ENCODE measurements at places on chromosomes 16 and 17.

GRCh38 chr17:732902-733720 lies 715 bp downstream of the TLCD3A start:
- DNase-seq = peak; percentile 54

GRCh38 chr17:17852930-17853329 lies 16.1 kb upstream of the SREBF1 start:
- DNase-seq = no peak

GRCh38 chr16:31361201-31362110 lies 6.5 kb downstream of the ITGAX start:
- DNase-seq = no peak

DNA sequence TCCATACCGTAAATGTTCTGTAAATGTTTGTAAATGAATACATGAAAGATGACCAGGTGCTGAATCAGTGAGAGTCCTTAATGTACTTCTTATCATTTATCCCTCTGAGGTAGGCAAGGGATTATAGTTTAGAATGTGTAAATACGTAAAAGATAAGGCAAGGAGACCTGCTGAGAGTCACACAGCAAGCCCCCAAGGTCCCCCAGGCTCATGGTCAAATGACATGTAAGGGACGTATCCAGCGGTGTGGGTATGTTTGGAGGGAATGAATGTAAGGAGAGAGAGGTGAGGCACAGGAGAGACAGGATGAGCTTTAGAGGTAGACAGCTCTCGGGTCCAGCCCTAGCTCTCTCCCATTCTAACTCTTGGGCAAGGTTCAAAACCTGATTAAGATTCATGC lies 341.8 kb downstream of the WWOX start:
- DNase-seq = peak; percentile 69

GRCh38 chr16:5905935-5906334 lies 808.3 kb upstream of the EEF2KMT start:
- peak; percentile 30 for DNase-seq

- DNase-seq = no peak
Observed at GRCh38 chr16:77469634-77470033, 34.8 kb upstream of the ADAMTS18 start.

DNA sequence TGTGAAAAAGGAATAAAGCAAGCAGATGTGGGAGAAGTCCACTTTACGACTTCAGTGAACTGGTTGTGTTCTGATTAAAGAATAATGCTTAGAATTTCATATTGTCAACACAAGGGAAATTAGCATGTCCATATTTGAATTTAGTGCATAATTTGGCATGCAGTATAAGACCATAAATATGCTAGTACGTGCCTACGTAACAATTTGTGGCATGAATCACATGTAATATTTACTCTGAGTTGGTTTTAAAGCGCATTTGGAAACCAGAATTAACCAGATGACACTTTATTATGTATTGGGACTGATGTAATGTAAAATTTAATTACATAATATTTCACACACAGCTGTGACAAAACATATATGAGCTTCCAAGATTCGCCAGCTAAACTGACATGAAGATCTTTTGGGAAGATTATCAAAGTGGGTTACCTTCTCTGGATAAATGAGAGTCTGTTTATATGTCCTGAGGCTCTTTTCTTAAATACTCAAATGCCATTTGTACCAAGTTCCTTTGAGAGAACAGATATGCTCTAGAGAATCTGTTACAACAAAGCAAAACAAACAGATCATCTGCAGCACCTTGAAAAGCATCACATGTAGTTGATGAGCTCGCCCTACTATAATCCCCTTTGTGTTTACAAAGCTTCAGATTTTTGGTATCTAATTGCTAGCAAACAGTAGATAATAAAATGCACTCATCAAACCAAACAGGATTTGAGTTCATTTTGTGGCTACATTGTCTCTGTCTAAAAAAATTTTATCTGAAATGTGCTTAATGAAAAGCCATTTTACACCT lies 1468.6 kb downstream of the CDH11 start:
- DNase-seq = no peak

- no peak for DNase-seq
Observed at GRCh38 chr17:48459070-48459844, 29.2 kb upstream of the SKAP1 start.

- DNase-seq = no peak
Observed at GRCh38 chr16:57479976-57480753, 6.1 kb downstream of the DOK4 start.

DNA sequence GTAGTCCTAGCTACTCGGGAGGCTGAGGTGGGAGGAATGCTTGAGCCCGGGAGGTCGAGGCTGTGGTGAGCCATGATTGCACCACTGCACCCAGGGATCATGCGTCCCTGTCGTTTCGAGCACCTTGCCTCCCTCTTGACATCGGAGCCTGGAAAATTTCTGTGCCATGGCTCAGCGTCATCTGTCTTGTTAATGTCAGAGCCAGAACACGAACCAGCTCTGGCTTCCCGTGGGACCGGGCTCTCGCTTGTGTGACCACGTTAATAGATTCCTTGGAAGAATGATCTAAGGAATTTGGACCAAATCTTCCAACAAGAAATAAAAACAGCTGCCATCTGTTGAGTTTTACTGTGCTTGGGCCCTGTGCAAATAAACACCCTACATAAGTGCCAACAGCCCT lies 117.7 kb downstream of the ABCC1 start:
- DNase-seq = no peak

GRCh38 chr16:66381585-66382170 lies 15.2 kb downstream of the CDH5 start:
- no peak for DNase-seq

GRCh38 chr16:89808475-89808874 lies 8.0 kb downstream of the FANCA start:
- no peak for DNase-seq

DNA sequence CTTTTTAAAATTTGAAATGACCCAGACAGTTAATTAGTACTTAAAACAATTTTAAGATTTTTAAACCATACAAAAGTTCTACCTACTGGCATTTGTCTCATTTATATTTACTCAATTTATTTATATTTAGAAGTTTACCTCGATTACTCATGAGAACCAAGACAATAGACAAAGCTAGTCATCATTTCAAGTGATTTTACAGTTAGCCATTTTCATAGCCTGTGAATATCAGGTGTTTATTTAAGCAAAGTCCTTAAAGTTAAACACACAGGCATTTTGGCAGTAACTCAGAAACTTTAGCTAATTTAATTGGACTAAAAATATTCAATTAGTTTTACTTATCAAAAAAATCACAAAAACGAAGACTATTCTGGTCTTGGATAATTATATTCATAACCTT lies 101.6 kb upstream of the KIF2B start:
- no peak for DNase-seq

- DNase-seq = peak; percentile 84
Observed at GRCh38 chr17:58317421-58318064, 11.1 kb downstream of the TSPOAP1 start.

- peak; percentile 11 for DNase-seq
Observed at GRCh38 chr16:14562691-14563491, 67.2 kb downstream of the PARN start.

DNA sequence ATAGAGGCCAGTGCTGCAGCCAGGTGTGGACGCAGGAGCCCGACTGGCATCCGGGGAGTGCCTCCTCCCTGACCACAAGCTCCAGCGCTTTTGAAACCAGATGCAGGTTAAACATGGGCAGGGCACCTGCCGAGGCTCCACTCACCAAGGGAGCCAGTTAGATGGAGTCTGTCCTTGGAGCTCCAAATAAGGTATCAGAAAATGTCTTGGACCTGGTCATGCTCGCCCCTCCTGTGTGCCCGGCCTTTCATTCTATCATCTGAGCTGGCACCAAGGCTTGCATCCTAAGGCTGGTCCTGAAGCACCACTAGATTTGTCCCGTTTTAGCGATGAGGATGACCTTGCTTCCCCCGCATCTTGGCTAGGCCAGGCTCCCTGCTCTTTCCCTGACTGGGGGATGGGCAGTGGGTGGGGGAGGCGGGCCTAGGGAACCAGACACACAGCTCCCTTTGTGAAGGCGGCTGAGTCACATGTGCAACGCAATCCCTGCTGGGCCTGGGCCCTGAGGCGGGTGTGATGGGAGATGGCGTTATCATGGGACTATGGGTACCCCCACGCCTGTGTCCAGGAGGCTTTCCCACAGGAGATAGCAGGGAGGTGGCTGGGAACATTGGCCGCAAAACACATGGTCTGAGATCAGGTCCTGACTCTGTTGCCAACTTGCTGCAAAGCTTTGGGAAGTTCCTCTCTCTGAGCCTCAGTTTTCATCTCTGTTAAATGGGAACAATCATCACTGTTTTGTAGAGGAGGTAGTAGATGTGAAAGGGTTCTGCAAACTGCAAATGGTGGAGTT lies 5.0 kb upstream of the ADGRG1 start:
- peak; percentile 76 for DNase-seq

- DNase-seq = no peak
Observed at GRCh38 chr17:47239967-47240651, 13.5 kb upstream of the ITGB3 start.

DNA sequence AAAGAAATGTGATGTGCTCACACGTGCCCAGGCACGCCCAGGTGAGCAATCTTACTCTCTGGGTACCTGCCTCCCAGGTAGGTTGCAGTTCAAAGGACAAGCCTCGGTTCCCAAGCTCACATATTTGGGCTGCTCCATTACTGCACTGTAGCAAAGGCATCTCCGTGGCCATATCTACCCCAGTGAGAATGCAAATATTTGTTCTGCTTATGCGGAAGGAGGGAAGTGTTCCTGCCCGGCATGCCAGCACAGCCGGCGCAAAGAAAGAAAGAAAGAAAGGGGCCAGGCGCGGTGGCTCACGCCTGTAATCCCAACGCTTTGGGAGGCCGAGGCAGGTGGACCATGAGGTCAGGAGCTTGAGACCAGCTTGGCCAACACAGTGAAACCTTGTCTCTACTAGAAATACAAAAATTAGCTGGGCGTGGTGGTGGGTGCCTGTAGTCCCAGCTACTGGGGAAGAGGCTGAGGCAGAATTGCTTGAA lies 30.7 kb downstream of the SLC43A2 start:
- DNase-seq = no peak

DNA sequence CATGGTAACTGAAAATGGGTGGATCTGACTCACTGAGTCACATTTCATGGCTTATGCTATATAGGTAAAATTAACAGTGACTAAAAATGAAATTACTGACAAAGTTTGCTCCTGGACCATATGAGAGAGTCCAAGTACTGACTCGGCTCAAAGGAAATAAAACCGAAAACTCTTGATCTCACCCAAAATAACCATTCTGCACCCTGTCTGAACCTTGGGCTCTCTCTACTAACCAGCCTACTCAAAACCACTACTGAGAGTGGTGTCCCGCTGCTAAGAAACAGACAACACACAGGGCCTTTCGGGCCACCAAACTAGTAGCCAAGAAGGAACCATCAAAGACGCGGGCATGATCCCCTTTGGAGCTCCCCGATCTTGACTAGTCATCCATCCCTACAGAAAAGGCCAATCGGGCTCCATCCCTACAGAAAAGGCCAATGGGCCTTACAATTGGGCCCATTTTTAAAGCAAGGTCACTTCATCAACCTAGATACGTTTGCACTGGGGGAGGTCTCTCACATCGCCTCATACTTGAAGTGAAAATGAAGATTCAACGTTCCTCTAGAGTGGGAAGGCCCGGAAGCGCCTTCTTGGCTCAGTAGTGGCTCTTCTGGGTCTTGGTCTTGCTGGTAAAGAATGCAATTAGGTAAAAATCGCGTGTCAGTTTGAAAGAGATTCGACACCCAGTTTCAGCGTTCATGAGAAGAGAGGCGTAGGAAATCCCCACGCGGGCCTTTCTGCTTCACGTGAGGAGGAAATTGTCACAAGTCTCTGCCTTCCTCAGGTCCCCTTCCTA lies 720 bp upstream of the ZPBP2 start:
- DNase-seq = no peak

- DNase-seq = no peak
Observed at GRCh38 chr17:39098588-39098987, 52.8 kb downstream of the PLXDC1 start.

- DNase-seq = no peak
Observed at GRCh38 chr17:65182233-65182632, 45.1 kb downstream of the RGS9 start.

DNA sequence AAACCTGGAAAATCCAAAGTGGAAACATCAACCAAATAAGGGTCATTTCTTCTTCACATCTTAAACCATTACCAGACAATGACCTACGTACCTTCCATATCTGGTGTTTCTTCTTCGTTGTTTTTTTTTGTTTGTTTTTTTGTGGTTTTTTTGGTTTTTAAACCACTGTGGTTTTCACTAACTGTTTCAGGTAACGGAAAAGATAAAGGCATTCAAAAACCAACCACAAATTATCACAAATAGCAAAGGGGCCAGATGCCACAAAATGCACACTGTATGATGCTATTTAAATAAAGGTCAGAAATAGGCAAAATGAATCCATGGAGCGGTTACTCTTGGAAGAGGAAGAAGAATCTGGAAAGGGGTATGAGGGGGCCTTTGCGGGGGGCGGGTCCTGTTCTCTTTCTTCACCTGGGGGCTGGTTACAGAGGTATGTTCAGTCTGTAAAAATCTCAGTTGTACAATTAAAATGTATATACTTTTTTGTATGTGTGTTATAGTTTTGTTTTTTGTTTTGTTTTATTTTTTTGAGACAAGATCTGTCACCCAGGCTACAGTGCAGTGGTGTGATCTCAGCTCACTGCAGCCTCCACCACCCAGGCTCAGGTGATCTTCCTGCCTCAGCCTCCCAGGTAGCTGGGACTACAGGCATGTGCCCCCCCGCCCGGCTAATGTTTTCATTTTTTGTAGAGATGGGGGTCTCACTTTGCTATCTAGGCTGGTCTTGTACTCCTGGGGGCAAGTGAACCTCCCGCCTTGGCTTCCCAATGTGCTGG lies 29.6 kb downstream of the LITAF start:
- DNase-seq = no peak

GRCh38 chr16:59242556-59242955 lies 508.4 kb upstream of the GOT2 start:
- DNase-seq = no peak

- DNase-seq = no peak
Observed at GRCh38 chr16:49793244-49793643, 62.7 kb downstream of the ZNF423 start.

DNA sequence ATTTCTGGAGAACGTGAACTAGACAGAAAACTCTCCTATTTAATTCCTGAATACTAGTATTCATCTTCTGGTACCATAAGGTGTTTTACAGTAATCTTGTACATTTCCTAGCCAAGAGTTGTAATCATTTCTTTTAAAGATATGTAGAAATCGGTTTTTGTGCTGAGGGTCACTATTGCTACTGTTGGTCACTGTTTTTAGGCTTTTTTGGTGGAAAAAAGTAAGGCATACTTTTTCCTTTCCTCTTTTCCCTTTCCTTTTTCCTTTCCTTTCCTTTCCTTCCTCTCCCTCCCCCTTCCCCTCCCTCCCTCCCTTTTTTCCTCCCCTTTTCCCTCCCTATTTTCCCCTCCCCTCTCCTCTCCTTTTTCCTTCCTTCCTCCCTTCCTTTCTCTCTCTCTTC lies 706.4 kb upstream of the GOT2 start:
- DNase-seq = no peak

All from mesendoderm (in vitro differentiated cells).